Tibial nerve (tissue), 4 donors: ENCODE measurements at places on chromosomes 3 and 15.

DNA sequence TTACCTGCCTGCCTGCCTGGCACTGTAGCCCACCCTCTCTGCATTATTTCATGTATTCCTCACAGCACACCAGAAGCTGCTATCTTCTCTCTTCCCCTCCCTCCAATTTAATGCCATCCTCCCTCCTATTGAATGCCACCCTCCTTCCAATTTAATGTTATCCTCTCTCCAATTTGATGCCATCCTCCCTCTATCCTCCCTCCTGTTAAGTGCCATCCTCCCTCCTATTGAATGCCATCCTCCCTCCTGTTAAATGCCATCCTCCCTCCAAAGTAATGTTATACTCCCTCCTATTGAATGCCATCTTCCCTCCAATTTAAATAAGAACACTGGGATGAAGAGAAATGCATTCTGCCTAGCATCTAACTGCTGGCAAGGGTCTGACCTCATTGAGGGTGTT lies 11.1 kb downstream of the ATP10A start:
- DNase-seq, result no peak

DNA sequence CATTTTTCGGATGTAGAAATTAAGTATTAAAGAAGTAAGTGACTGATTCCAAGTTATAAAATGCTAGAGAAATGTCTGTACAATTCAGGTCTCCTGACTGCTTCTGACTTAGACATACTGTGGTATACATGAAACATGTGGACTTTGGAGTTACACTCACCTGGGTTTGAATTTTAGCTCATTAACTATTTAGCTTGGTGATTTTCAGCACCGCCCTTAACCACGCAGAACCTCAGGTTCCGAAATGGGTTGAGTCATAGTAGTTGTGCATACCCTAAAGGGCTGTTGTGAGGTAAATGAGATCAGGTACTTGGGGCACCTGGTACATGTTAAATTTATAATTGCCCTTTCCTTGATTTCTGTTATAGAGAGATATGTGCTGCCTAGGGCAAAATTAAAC lies 32.9 kb upstream of the UTS2B start:
- DNase-seq, result no peak

- no peak for DNase-seq
Measured at GRCh38 chr3:16761571-16761970, 123.2 kb upstream of the PLCL2 start.

- DNase-seq, result no peak
Measured at GRCh38 chr15:79434361-79434760, 2.2 kb downstream of the MINAR1 start.

GRCh38 chr3:105199217-105199616 lies 167.5 kb upstream of the ALCAM start:
- DNase-seq, result no peak

- no peak for DNase-seq
Measured at GRCh38 chr3:143526011-143526545, 322.2 kb downstream of the SLC9A9 start.

- no peak for DNase-seq
Measured at GRCh38 chr3:49869525-49870126, at the start of gene CAMKV. TSS of gene CAMKV (minus strand) at chr3:49869906. CDS start at chr3:49862388, 7,518 bp downstream.

DNA sequence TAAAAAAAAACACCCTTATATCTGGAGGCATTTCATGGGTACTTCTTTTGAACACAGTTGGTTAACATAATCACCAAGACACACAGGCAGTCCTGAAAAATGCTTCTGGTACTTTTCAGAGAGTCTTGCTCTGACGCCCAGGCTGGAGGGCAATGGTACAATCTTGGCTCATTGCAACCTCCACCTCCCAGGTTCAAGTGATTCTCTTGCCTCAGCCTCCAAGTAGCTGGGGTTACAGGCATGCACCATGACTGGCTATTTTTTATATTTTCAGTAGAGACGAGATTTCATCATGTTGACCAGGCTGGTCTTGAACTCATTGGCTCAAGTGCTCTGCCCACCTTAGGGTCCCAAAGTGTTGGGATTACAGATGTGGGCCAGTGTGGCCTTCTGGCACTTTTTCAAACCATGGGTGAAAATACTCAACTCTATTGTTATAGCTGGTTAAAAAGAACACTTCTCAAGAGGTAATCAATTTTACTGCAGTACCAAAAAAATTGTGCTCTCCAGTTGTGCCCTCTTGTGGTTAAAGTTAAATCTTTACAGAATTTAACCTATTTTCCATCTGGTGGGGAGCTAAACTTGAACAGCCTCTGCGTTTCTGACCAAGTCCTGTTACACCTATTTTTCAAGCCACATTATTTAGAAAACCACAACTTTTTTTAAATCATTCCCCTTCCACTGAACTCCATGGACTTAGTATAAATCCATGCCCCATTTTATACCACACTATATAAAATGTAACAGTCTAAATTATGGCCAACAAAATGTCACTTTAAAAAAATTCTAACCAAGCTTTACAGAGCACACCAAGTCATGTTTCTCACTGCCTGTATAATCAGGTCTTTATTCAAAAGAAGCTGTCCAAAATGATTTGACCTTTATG lies 1.2 kb upstream of the SNAPC5 start:
- no peak for DNase-seq

- DNase-seq, result no peak
Measured at GRCh38 chr3:14546041-14546440, 5.9 kb upstream of the GRIP2 start.

- no peak for DNase-seq
Measured at GRCh38 chr15:89814112-89814742, 425 bp downstream of the ANPEP start.

DNA sequence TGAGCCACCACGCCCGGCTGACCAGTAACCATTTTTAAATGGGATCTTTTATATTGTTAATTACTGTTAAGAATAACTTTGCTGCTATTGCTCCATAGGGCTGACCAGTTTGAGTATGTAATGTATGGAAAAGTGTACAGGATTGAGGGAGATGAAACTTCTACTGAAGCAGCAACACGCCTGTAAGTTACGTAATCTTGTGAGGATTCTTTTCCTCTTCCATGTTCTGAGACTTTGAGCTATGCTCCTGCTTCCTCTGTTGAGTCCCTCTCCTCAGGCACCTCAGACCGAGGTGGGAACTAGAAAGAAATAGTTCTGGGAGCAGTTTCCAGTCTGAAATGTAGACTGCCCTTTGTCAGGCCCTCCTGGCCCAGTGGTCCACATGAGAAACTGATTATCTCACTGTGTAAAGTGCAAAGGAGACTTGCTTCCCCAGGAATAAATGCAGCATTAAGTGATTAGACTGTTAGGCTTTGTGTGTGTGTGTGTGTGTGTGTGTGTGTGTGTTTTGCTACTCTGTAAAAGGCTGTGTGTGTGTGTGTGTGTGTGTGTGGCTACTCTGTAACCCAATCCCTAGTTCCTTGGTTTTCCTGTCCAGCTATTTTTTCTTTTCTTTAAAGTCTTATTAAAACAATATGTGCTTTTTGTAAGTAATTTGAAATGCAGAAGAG lies 5.2 kb downstream of the POLR2H start:
- DNase-seq, result no peak

DNA sequence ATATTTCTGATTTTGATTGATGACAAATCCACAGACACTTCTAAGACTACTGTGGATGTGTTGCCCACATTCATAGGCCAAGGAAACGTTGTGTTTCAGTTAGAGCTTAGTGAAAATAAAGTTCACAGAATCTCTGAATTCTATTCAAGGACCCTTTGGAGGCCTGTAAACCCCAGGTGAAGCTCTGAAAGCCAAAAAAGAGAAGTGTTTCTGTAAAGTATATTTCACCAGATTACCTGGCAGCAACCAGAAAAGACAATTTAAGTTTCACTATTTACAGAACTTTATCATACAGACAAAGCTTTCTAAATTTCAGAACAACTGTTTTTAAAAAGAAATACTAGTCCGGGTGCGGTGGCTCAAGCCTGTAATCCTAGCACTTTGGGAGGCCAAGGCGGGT lies 2.6 kb downstream of the CLPX start:
- no peak for DNase-seq
